NCI-H1092 (cell line): ENCODE measurements at places on chromosomes 12 and 14.
A peak's percentile ranks its signal among the peaks of the same experiment; 100 is the strongest.

GRCh38 chr14:52268279-52269061, 972 bp downstream of the PTGDR start:
- DNase-seq: no peak

- peak; percentile 30 for DNase-seq
Observed at GRCh38 chr12:52884526-52885293, 20.2 kb downstream of the KRT8 start.

DNA sequence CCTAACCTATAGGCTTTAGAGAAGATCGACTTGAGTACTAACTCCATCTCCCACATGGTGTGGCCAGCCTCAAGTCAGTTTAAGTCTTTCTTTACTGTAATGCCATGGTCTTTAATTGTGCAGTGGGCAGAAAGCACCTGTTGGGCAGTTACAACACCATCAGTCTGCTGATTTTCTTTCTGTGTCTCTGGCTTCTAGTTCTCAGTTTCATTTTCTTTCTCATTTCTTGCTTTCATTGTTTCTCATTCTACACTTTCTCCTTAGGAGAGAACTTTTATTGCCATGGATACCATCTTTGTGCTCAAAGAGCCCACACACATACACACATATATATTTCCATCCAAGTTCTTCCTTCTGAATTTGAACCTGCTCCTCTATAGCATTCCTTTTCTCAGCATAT, 96.1 kb upstream of the SLC16A7 start:
- DNase-seq: no peak

- DNase-seq: peak; percentile 22
Observed at GRCh38 chr12:85872497-85873091, 1.5 kb upstream of the NTS start.

GRCh38 chr12:114165921-114166320, 199.8 kb upstream of the RBM19 start:
- DNase-seq: no peak

GRCh38 chr12:4829161-4829792, 80.4 kb upstream of the KCNA1 start:
- no peak for DNase-seq

GRCh38 chr14:103878180-103878579, 30.8 kb upstream of the PPP1R13B start:
- no peak for DNase-seq

DNA sequence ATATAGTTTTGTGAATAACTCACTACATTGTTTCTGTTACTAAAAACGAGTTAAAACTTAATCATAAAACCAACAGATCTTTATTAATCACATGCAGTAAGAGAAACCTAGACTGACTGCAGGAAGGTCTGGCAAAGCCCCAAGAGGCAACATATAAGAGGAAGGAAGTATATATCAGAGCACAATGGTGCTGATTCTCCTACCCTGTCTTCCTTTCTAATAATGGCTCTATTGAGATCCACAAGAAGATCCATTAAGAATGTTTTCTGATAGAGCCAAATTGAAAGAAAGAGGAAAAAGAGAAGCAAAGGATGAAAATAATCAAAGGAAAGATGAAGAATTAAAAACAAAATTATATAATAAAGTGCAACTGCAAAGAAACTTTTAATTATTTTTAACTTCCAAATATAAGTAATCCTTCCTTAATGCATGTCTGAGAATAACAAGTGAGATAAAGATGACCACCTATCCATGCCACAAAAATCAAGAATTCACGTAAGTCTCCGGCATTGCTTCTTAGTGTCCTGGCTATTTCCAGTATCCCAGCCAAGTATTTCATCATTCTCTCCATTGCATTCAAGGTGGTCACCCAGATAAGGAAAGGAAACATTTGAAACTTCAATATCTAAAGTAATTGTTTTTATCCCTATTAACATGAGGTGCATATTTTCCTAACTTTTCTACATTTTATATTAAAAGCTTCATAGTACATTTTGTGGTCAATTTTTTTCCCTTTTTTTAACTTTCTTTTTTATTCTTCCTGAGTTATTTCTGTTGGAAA, 62.2 kb downstream of the SOX5 start:
- no peak for DNase-seq

GRCh38 chr12:51200806-51201205, 17.1 kb downstream of the POU6F1 start:
- DNase-seq: no peak
